ENCODE measurements at places on chromosomes 16 and 17.

- no peak for DNase-seq
These were observed 18.6 kb upstream of the MNT start for GRCh38 chr17:2419486-2419885.

- DNase-seq = no peak
These were observed 1.0 kb upstream of the HOXB8 start for GRCh38 chr17:48615963-48616716.

DNA sequence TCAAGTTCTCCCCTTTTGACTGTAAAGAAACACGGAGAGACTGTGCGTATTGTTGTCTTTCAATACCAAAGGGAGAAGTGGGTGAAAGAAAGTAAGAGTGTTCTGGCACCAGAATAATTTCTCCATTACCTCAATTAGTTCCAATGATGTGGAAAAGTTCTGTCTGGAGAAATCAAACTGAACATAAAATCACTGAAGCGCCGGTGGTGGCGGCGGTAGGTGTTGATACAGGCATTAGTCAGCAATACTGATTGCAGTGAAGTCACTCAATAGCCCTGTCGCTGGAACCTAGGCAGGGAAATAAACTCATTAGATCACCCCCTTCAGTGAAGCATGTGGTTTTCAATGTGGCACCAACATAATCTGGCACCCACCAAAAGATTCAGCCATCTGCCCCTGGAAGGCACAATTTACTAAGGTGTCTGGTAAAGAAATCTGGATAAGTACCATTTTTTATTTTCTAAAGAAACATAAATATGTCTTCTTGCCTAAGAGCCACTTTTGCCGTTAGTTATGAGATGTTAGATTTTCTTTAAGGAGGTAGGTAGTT lies 274.2 kb upstream of the SOX9 start:
- DNase-seq = no peak

DNA sequence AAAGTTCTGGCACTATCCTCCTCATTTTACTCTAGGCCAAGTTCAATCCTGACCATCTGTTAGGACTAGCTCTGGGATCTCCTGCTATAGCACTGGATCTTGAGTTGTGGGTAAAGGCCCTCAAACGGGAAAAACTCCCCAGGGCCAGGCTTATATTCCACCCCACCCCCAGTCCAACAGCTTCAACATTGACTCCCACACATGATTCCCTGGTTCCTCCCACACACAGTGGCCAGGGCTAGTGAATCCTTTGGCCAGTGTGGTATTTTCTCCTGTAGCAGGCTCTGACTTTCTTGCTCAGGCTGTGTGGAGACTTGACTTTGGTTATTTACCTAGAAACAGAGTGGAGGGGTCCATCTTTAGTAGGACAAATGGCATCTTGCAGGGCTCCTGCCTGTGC lies 10.3 kb upstream of the AKAP10 start:
- DNase-seq = no peak

- no peak for DNase-seq
These were observed 8.6 kb downstream of the CHD9NB start for GRCh38 chr16:53043986-53044601.

Data from GM12864 (cell line).